ENCODE measurements at places on chromosomes 5 and 9. TPM values are rescaled to one million over a fixed set of nuclear protein-coding genes. Genes with fewer than 3 reads are reported as not detected.
A peak's percentile ranks its signal among the peaks of the same experiment; 100 is the strongest.

- no peaks in the 10 kb centered on the region for H3K4me1 ChIP-seq
- no peak overlapping the region for H3K4me3 ChIP-seq
- no peaks in the 10 kb centered on the region for H3K27me3 ChIP-seq
- H3K36me3 ChIP-seq = no peaks in the 10 kb centered on the region
- no peak for DNase-seq
- H3K27ac ChIP-seq = no peak overlapping the region
Measured at GRCh38 chr9:237858-238345, 23.2 kb downstream of the DOCK8 start.

- H3K27me3 ChIP-seq = no peaks in the 10 kb centered on the region
- no peaks in the 10 kb centered on the region for H3K4me1 ChIP-seq
- no peak overlapping the region for H3K27ac ChIP-seq
- H3K36me3 ChIP-seq = no peaks in the 10 kb centered on the region
- no peak overlapping the region for H3K4me3 ChIP-seq
Measured at GRCh38 chr5:145429170-145429569, 406.0 kb downstream of the PRELID2 start.

DNA sequence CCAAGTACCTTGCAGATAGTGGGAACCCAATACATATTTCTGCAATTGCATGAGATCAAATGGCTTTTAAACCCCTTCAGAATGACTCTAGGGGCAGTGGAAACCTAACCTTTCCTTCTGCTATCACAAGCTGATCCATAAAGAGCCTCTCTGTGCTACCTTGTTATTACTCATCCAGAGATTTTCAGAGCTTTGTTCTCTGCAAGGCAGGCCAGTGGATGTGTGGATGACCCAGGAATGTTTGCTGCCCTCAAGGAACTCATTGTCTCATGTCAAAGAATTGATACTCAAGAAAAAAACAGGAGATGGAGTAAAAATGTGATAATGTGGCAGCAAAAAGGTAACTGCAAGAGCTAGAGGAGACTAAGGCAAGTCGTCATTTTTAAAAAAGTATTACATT lies 164.1 kb downstream of the HMHB1 start:
- no peaks in the 10 kb centered on the region for H3K4me1 ChIP-seq
- H3K27me3 ChIP-seq = no peaks in the 10 kb centered on the region
- no peak for DNase-seq
- H3K36me3 ChIP-seq = no peaks in the 10 kb centered on the region
- H3K27ac ChIP-seq = no peak overlapping the region

DNA sequence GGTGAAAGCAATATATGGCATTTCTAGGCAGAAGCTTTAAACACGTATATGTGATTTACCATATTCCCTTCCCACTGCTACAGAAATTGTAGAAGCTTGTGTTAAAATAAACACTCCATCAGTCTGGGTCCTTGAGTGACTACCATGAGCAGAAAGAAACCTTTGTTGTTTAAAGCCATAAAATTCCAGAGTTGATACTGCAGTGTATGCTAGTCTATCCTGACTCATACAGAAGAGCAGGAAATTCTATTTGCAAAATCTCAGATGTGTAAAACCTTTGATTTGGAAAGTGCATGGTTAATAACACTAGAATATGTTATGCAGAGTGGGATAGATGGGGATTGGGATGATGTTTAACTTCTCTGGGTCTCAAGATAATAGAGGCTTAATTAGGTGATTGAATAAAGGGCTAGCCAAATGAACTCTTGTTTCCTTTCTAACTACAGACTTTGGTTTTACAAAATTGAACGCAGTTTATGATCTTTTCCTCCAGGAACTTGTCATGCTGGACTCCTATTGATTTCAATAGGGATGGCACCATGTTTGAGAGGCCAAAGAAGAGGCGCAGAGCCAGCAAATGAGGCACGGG lies 282.7 kb upstream of the VLDLR start:
- no peak for DNase-seq
- H3K4me3 ChIP-seq = no peak overlapping the region
- H3K4me1 ChIP-seq = no peaks in the 10 kb centered on the region
- no peaks in the 10 kb centered on the region for H3K27me3 ChIP-seq
- H3K27ac ChIP-seq = no peak overlapping the region
- H3K36me3 ChIP-seq = no peaks in the 10 kb centered on the region

- no peaks in the 10 kb centered on the region for H3K4me1 ChIP-seq
- no peaks in the 10 kb centered on the region for H3K27me3 ChIP-seq
- peak overlapping the region; percentile 95 for H3K4me3 ChIP-seq
- H3K36me3 ChIP-seq = no peaks in the 10 kb centered on the region
Measured at GRCh38 chr9:133992780-133993634, 883 bp upstream of the VAV2 start.

DNA sequence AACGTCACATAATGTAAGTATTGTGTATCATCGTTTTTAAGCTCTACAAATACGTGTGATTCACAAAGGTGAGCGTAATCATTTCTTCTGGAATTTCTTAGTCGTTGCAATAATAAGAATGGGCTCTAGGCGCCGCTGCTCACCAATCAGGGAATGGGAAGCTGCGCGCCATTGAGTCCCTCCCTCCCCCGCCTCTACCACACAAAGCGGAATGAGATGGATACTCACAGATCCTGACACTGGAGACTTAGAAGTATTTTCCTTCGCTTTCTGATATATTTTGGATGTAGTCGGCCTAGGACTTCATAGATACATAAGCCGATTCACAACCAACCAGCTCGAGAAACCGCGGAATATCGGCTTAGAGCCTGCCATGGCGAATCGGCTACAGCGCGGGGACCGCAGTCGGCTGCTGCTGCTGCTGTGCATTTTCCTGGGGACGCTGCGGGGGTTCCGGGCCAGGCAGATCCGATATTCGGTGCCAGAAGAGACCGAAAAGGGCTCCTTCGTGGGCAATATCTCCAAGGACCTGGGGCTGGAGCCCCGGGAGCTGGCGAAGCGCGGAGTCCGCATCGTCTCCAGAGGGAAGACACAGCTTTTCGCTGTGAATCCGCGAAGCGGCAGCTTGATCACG lies at the start of gene PCDHGA11:
TSS of gene PCDHGA11 (plus strand) at position 197 of the 634 bp plus-strand sequence. CDS start at position 374, 177 bp downstream.
- no peaks in the 10 kb centered on the region for H3K4me1 ChIP-seq
- H3K36me3 ChIP-seq = peaks cover 1% of the 10 kb centered on the region
- H3K27me3 ChIP-seq = no peaks in the 10 kb centered on the region
- DNase-seq = no peak
- H3K27ac ChIP-seq = no peak within 1 kb of the TSS

- no peak for DNase-seq
- no peaks in the 10 kb centered on the region for H3K27me3 ChIP-seq
- no peaks in the 10 kb centered on the region for H3K4me1 ChIP-seq
- H3K4me3 ChIP-seq = no peak overlapping the region
Measured at GRCh38 chr9:28808042-28808441, 1234.8 kb upstream of the C9orf72 start.

GRCh38 chr5:78647351-78647818 lies 1.2 kb downstream of the LHFPL2 start:
- no peaks in the 10 kb centered on the region for H3K27me3 ChIP-seq
- no peaks in the 10 kb centered on the region for H3K36me3 ChIP-seq
- peaks cover 28% of the 10 kb centered on the region for H3K4me1 ChIP-seq

GRCh38 chr9:130311408-130312140 lies 46.0 kb downstream of the HMCN2 start:
- H3K4me1 ChIP-seq = no peaks in the 10 kb centered on the region
- DNase-seq = no peak
- H3K4me3 ChIP-seq = no peak overlapping the region
- H3K27ac ChIP-seq = no peak overlapping the region

DNA sequence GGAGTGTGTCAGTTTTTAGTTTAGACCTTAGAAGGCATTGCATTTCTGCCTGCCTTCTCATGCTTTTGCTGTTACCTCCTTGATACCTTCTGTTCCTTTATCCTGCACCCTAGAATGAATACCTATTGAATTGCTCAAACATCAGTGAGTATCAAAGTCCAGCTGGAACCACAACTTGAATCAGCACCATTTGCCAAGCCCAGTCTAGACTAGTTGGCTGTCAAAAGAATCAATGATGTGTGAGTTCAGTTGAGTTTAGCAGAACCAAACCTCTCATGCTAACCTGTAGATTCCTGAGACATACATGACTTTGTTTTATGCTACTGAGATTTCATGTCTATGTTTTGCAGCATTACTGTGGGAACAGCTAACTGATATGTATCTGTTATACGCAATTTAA lies 116.6 kb downstream of the FAM170A start:
- no peak for DNase-seq
- H3K4me3 ChIP-seq = no peak overlapping the region
- no peaks in the 10 kb centered on the region for H3K27me3 ChIP-seq
- H3K27ac ChIP-seq = no peak overlapping the region
- no peaks in the 10 kb centered on the region for H3K4me1 ChIP-seq
- H3K36me3 ChIP-seq = no peaks in the 10 kb centered on the region

- DNase-seq = no peak
- no peaks in the 10 kb centered on the region for H3K36me3 ChIP-seq
- no peak overlapping the region for H3K4me3 ChIP-seq
Measured at GRCh38 chr5:1118738-1119137, 6.9 kb upstream of the SLC12A7 start.

- H3K27ac ChIP-seq = no peak overlapping the region
- H3K4me1 ChIP-seq = peaks cover 3% of the 10 kb centered on the region
- no peak overlapping the region for H3K4me3 ChIP-seq
Measured at GRCh38 chr9:111450124-111450523, 34.1 kb downstream of the ECPAS start.

DNA sequence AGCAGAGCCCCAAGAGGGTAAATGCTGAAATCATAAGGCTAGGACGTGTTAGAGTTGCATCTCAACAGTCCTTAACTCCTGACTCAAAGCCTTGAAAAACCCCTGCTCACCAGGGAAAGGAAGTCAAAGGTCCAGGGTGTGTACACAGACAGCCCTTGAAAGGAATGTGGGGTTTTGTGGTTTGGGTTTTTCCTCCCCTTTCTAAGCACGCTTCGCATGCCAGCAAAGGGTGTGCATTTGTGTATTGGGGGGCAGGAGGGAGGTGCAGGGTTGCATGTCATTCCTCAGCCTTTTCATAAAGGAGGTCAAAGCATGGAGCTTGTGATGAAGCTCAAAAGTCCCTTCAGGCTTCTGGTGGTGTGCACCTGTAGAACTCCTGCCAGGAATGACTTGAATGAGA lies 17.3 kb upstream of the XPA start:
- DNase-seq = no peak
- no peaks in the 10 kb centered on the region for H3K27me3 ChIP-seq
- no peak overlapping the region for H3K4me3 ChIP-seq
- no peak overlapping the region for H3K27ac ChIP-seq
- no peaks in the 10 kb centered on the region for H3K36me3 ChIP-seq
- H3K4me1 ChIP-seq = no peaks in the 10 kb centered on the region

GRCh38 chr5:90983148-90983547 lies 400.0 kb downstream of the ARRDC3 start:
- no peak for DNase-seq
- H3K27me3 ChIP-seq = no peaks in the 10 kb centered on the region
- no peaks in the 10 kb centered on the region for H3K4me1 ChIP-seq
- no peak overlapping the region for H3K4me3 ChIP-seq

GRCh38 chr5:65047225-65047624 lies 278.5 kb downstream of the CWC27 start:
- DNase-seq = no peak
- H3K27me3 ChIP-seq = no peaks in the 10 kb centered on the region
- H3K27ac ChIP-seq = no peak overlapping the region
- peaks cover 6% of the 10 kb centered on the region for H3K4me1 ChIP-seq

GRCh38 chr9:115300116-115300515 lies 182.2 kb upstream of the TNC start:
- no peak overlapping the region for H3K4me3 ChIP-seq
- no peak for DNase-seq
- H3K4me1 ChIP-seq = no peaks in the 10 kb centered on the region
- no peaks in the 10 kb centered on the region for H3K27me3 ChIP-seq
- H3K36me3 ChIP-seq = no peaks in the 10 kb centered on the region

Gene FAM169A
- total RNA-seq = not detected

Gene DAB2
- 33.6 TPM for total RNA-seq

Gene C5orf58
- total RNA-seq = not detected

Gene PTPRD
- 6.9 TPM for total RNA-seq

Gene SGCD
- 4.0 TPM for total RNA-seq

Gene SPATA31A3
- total RNA-seq = not detected

All from ascending aorta (tissue), 2 donors.